ENCODE measurements at places on chromosomes 3 and 15.
A peak's percentile ranks its signal among the peaks of the same experiment; 100 is the strongest.

DNA sequence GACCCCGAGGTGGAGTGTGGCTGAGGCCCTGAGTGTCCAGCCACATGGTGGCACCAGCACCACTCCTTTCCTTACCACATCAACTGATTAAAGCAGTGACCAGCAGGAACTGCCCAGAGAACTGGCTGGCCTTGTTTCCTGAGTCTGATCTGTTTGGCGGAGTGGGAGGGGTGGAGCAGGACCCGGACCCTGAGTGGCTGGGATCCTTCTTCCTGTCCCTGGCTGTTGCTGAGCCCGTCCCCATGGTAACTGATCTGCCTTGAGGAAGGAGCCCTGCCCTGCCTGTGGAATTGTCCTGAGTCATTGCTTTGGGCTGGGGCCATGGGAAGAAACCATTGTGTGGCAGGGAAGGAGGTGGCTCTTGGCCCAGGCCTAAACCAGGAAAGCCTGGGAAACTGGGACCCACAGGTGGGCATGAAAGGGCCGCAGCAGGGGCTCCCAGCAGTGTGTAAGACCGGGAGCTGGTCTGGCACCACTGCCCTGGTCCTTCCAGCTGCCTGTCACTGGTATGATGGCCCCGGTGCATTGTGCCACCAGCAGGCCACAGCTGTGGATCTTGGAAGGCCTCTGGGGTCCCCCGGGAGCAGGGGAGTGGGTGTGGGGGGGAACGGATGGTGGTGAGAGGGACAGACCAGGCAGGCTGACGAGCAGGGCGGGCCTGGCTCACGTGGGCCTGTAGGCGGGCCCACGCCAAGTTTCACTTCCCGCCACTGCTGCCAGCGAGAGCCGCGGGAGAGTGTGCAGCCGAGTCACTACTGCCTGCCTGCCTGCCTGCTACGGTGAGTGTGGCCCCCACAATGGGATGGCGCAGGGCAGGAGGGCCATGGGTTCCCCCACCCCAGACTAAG lies 19.2 kb downstream of the ATRIP start:
- DNase-seq: peak; percentile 54

- DNase-seq: no peak
Measured at GRCh38 chr3:174342171-174342570, 517.0 kb upstream of the NAALADL2 start.

DNA sequence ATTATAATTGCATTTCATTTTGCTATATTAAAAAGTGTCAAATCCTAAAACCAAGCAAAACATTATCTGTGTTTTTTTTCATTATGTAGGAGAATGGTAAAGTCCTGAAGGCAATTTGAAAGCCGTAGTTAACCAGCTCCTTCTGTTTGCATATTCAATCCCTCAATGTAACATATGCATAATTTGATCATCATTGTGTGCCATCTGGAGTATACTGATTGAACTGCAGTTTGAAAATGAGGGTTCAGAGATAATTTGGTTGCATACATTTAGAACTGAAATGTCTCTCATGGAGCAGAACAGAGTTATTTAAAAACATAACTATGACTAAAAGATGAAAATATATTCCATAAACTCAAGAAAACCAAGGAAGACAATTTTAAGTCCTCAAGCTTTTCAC lies 518.6 kb downstream of the GBE1 start:
- no peak for DNase-seq

DNA sequence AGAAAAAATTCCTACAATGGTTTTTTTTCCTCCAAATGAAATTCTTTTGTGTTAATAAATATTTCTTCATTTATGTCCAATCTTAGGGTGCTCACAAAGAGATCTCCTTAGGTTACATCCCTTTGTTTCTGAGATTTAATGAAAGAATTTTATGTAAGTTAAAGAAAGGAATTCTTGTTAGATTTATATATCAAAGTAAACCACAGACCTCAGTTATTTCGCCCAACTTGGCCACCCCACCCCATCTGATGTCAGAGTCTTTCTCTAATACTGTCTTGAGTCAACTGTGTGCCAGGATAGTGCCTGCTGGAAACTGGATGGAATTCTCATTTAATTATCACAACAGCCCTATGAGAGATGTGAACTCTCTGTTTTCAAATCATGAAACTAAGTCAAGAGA lies 259.9 kb downstream of the OPA1 start:
- no peak for DNase-seq

DNA sequence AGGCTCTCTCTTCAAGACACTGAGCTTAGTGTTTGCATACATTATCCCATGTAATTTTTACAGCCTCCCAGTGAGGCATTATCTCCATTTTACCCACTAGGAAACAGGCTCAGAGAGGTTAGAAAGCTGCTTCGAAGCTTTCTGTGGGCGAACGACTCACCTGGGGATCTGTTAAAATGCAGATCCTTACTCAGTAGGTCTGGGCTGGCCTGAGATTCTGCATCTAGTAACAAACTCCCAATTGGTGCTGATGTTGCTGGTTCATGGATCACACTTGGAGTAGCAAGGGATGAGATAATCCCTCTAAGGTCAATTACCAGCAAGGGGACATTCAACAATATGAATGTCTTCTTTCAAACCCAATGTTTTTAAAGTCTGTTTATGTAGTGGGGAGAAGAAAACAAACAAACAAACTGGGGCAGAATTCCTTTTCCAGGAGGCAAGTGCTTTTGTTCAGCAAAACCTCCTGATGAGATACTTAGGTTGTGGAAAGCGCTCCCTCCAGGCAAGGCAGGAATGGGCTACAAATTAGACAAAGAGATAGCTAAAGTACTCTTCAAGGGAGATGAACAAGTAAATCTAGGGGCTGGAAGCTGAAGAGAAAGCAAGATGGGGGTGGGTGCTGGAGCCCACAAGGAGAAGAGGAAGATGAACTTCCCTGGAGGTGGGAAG lies 311.9 kb downstream of the SHQ1 start:
- DNase-seq: no peak

DNA sequence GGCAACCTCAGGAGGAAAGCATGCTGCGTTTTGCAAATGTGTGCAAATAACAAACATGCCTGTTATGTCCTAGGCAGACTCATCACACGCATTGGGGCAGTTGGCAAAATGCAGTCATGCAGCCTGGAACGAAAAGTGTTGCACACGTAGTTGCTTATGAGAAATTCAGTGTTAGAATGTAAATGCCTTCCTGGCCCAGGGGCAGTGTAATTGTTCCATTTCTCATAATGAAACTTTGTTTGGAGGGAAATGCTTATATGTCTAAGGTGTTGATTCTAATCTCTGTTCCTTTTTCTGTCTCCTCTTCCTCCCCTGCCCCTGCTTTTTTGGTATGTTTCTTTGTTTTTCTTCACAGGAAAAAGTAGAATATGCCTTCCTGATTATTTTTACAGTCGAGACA lies 156.0 kb downstream of the CACNA1D start:
- no peak for DNase-seq

DNA sequence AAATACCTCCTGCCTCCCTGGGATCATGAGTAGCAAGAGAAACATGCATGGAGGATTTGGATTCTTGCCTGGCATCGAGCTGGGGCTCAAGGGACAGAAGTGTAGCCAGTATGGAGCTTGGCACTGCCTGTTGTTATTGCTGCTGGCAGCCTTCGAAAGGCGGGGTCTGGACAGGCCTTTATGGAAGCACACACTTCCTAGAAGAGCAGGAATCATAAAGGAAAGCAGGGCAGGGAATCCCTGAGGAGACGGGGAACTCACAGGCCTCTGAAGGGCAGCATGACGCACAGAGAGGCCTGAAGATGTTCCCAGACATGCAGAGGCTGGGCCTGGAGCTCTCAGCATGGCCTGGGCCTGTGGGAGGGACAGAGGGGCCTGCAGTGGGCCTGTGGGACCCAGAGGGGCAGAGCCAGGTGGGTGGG lies 18.6 kb upstream of the SLC41A3 start:
- DNase-seq: no peak

GRCh38 chr3:79085171-79085570 lies 682.6 kb downstream of the ROBO1 start:
- no peak for DNase-seq

DNA sequence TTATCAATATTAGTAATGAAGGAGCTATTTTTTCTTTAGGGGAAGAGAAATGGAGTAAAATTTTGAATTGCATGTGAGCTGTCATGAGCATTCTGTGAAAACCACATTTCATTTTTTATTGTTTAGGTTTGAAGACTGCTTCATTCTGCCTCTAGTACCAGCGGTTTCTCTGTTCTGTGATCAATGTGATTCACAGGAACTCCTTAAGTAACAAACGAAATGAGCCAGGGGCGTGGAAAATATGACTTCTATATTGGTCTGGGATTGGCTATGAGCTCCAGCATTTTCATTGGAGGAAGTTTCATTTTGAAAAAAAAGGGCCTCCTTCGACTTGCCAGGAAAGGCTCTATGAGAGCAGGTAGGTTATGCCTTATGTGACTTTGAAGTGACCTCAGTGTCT lies 13.0 kb downstream of the NIPA2 start:
- DNase-seq: no peak

- no peak for DNase-seq
Measured at GRCh38 chr3:162719684-162720341, 1223.2 kb downstream of the OTOL1 start.

- no peak for DNase-seq
Measured at GRCh38 chr3:46655271-46655670, 38.2 kb downstream of the ALS2CL start.

DNA sequence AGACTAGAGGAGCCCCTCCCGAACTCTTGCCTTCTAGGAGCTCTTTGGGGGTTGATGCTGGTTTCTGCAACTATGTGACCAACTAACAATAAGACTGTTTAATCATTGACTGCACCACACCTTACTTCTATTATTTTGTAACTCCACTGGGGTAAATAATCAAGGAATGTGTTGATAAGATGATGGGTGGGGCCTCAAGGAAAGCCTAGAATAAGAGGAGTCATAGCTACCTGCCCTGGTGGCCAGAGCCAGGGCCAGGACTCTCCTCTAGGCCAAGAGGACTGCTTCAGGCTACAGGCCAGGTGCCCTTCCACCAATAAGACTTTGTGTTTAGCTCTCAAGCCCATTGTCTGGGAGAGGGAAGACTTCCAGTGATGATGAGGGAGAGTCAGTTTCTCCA lies 41.2 kb upstream of the PIAS1 start:
- no peak for DNase-seq

DNA sequence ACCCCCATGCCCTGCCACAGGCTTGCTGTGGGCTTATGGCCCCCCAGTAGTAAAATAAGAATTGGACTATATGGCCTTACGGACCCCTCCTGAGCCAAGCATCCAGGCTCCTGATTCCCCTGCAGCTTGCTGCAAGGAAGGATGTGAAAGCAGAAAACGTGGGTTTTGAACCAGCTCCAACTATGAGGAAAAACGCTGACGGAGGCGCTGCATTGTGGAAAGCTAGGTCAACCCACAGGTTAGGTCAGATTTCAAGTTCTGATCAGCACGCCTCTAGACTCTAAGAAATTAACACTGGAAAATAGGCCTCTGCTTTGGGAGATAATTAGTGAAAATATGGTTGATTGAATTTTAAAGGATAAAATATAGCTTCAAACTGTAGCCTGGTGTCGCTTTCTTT lies 195.4 kb upstream of the HES1 start:
- DNase-seq: no peak

GRCh38 chr3:108862865-108863798 lies 40.5 kb downstream of the TRAT1 start:
- no peak for DNase-seq

DNA sequence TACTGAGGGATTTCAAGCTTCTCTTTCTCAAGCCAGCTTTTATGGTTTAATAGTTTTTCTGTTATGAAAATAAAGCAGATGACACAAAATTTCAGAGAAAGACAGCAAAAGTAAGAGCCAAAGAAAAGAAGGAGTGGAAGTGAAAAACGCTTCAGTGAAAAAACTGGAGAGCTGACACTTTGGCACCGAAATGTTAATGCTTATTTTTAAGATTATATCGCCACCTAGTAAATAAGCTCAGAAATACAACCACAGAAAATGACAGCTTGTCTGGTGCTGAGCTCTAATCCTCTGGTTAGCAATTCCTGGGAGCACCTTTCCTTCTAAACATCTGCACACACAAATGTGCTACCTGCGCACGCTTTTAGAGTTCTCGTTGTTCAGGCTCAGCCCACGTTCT lies 101.6 kb downstream of the ZPLD1 start:
- no peak for DNase-seq

- DNase-seq: no peak
Measured at GRCh38 chr3:196355668-196356067, 17.5 kb upstream of the TM4SF19 start.

DNA sequence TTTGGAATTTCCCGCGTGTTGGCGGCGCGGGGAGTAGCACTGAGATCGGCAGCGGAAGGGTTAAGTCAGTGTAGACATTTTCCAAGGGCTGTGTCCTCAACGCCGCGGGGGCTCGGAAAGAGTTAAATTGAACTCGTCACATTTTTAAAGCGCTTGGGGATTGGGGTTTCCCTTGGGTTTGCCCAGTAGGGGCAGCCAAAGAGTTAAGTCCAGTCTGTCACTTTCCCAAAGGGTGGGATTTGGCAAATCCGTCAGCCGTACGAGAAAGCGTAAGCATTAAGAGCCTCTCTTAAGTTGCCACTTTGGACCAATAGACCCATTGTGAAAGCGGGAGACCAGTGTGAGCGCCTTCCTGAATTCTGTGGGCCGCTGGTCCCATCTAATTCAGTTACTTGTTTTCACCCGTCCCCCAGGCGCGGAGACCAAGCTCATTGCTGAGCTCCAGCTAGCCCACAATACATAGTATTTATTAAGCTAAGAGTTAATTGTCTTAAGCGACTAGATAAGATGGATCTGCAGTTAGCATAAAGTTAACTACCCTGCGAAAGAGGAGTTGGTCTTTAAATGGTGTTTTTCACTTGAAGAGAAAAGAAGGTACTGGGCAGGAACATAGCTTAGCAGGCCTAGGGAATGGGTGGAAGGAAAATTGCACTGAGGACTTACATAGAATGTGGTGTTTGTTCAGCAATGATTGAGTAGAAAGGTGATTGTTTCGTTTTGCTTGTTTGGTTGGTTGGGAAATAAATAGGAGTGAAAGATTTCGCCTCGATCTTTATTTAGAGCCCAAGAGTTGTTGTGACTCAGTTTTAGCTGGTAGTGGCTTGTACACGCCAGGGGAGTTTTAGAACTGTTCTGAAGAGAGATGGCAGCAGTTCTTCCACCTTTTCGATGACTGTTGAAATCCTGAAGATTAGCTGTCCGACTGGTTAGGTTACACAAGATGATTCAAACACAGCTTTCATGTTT lies 932 bp downstream of the ARL8B start:
- peak; percentile 14 for DNase-seq

- no peak for DNase-seq
Measured at GRCh38 chr3:3308809-3309208, 129.3 kb upstream of the CRBN start.

GRCh38 chr3:61645148-61645547 lies 83.8 kb downstream of the PTPRG start:
- no peak for DNase-seq

- no peak for DNase-seq
Measured at GRCh38 chr3:58375254-58375653, 42.6 kb downstream of the PXK start.

DNA sequence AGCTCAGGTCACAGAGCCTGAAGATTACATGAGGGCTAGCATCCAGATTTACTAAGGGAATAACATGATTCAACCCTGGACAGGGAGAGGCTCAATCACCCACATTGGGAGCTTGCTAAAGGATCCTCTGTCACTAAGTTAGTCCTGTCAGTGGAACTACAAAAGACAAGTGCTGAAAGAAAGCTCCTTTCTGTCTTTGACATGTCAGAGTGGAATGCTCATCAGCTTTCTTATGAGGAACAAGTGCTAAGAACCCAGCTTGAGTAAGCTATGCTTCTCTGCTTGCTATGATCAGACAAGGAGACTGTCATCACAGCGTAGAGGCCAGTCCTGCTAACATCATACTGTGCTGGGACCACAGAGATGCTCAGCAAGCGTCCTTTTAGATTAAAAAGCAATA lies 74.5 kb downstream of the MB21D2 start:
- DNase-seq: no peak

All from T-helper 1 cell (primary cell).